Cardiac muscle cell (in vitro differentiated cells and primary cell): ENCODE measurements at places on chromosomes 16 and 17. TPM values are rescaled to one million over a fixed set of nuclear protein-coding genes. Genes with fewer than 3 reads are reported as not detected.
A peak's percentile ranks its signal among the peaks of the same experiment; 100 is the strongest.

DNA sequence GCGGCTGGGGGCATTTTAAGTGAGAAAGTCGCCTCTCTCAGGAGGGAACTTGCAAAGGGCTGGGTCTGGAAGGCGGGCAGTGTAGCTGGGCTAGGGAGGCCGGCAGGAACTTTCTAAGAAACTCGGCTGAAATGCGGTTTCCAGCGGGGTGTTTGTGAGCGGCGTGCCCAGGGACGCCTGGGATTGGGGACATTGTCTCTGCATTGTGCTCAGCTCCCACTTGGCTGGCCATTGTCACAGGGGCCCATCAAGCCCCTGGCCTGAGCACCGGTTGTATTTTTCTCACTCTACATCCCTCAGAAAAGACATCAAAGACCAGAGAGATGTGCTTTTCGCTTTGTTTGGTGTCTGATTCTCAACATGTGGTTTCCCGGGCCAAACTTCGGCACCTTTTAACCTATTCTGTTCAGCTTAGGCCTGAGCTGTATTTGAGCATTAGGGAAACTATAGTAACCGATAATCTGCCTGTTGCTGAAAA, 291.1 kb upstream of the IRX3 start:
- H3K4me3 ChIP-seq: no peak overlapping the region
- H3K4me1 ChIP-seq: peaks cover 18% of the 10 kb centered on the region
- H3K27ac ChIP-seq: no peak overlapping the region
- H3K27me3 ChIP-seq: no peaks in the 10 kb centered on the region
- H3K36me3 ChIP-seq: no peaks in the 10 kb centered on the region

- H3K27ac ChIP-seq: no peak overlapping the region
- H3K4me1 ChIP-seq: no peaks in the 10 kb centered on the region
- DNase-seq: no peak
- H3K36me3 ChIP-seq: peaks cover 13% of the 10 kb centered on the region
- H3K4me3 ChIP-seq: no peak overlapping the region
- H3K27me3 ChIP-seq: no peaks in the 10 kb centered on the region
Measured at GRCh38 chr17:75317671-75318070, 28.4 kb upstream of the SLC25A19 start.

GRCh38 chr17:77128896-77129567, 11.7 kb upstream of the SEC14L1 start:
- no peaks in the 10 kb centered on the region for H3K36me3 ChIP-seq
- peak; percentile 69 for DNase-seq
- H3K4me3 ChIP-seq: no peak overlapping the region
- no peak overlapping the region for H3K27ac ChIP-seq
- H3K27me3 ChIP-seq: no peaks in the 10 kb centered on the region
- no peaks in the 10 kb centered on the region for H3K4me1 ChIP-seq

- H3K27ac ChIP-seq: no peak overlapping the region
- no peaks in the 10 kb centered on the region for H3K36me3 ChIP-seq
- peak; percentile 61 for DNase-seq
- H3K4me3 ChIP-seq: no peak overlapping the region
- no peaks in the 10 kb centered on the region for H3K27me3 ChIP-seq
Measured at GRCh38 chr16:29784901-29785500, 5.5 kb upstream of the KIF22 start.

The CHST4 gene
- polyA plus RNA-seq: not detected in 2 replicates

GRCh38 chr17:33910200-33910857, 344.8 kb upstream of the CCL2 start:
- no peak for DNase-seq
- no peaks in the 10 kb centered on the region for H3K27me3 ChIP-seq
- no peaks in the 10 kb centered on the region for H3K36me3 ChIP-seq
- H3K4me3 ChIP-seq: no peak overlapping the region
- H3K27ac ChIP-seq: no peak overlapping the region

- H3K4me3 ChIP-seq: no peak overlapping the region
- no peaks in the 10 kb centered on the region for H3K36me3 ChIP-seq
- no peaks in the 10 kb centered on the region for H3K27me3 ChIP-seq
- DNase-seq: no peak
- peak overlapping the region; percentile 68 for H3K27ac ChIP-seq
- H3K4me1 ChIP-seq: peaks cover 73% of the 10 kb centered on the region
Measured at GRCh38 chr17:48528153-48528935, 2.5 kb downstream of the HOXB1 start.

The TRIM65 gene
- polyA plus RNA-seq: 14.6 and 16.8 TPM in 2 replicates

The CCL2 gene
- polyA plus RNA-seq: 0.41 and 0.77 TPM in 2 replicates

The PYY gene
- 0.77 TPM in 1 of 2 replicates, not detected in the other for polyA plus RNA-seq

GRCh38 chr17:63758428-63758827, 15.0 kb downstream of the CCDC47 start:
- H3K36me3 ChIP-seq: peaks cover 38% of the 10 kb centered on the region
- no peaks in the 10 kb centered on the region for H3K27me3 ChIP-seq
- no peak for DNase-seq
- H3K4me1 ChIP-seq: no peaks in the 10 kb centered on the region
- H3K27ac ChIP-seq: no peak overlapping the region

The KRTAP4-4 gene
- polyA plus RNA-seq: not detected in 2 replicates

DNA sequence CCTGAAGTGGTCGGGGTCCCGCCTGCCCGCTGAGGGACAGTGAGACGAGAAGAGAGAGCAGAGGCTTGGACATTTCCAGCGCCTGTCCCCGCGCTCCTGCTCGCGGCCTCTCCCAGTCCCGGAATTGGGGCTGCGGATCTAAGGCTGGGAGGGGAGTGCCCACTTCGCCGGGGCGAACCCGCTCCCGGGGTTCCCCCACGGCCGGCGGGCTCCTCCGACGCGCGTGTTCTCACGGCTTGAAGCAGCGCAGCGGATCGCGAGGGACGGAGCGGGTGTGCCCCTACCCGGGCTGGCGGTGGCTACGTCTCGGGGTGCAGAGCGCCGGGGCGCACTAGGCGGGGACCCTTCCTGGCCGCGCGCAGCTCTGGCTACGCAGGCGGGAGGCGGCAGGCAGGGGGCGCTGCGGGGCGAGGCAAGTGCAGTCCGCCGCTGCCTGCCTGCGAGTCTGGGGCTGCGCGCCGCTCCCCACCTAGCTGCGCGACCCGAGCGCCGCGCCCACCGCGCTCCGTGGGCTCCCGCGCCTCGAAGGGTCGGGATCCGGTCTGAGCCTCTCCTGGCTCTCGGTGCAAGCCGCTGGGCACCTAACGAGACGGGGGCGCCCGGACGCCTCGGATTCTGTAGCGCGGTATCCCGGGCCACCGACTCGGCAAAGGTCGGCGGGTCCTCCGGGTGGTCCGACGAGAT, 1.2 kb downstream of the NGFR start:
- peaks cover 11% of the 10 kb centered on the region for H3K4me1 ChIP-seq
- no peaks in the 10 kb centered on the region for H3K36me3 ChIP-seq

DNA sequence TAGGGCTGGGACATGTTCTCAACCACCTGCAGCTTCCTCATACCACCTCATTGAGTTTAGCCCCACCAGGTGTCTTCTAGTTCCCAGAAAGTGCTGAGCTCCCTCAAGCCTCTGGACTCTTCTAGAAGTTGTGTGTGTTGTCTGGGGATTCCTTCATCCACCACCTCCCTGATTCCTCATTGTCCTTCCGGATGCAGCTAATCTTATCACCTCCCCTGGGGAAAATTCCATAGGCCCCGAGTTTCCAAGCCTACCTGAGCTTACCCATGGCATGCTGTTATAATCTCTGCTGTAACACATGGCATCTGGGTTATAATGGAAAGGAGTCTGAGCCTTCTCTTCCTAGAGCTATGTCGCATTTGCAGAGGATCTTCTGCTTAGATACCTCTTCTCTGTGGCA, 243.5 kb upstream of the SDK2 start:
- H3K27me3 ChIP-seq: peaks cover 2% of the 10 kb centered on the region
- no peaks in the 10 kb centered on the region for H3K4me1 ChIP-seq
- H3K27ac ChIP-seq: no peak overlapping the region

The STH gene
- polyA plus RNA-seq: not detected in 2 replicates

GRCh38 chr16:74568961-74569631, 37.8 kb downstream of the GLG1 start:
- no peaks in the 10 kb centered on the region for H3K27me3 ChIP-seq
- no peak overlapping the region for H3K4me3 ChIP-seq
- peak; percentile 12 for DNase-seq
- no peaks in the 10 kb centered on the region for H3K36me3 ChIP-seq
- no peak overlapping the region for H3K27ac ChIP-seq

GRCh38 chr16:69165584-69165983, 21.4 kb upstream of the SNTB2 start:
- no peaks in the 10 kb centered on the region for H3K27me3 ChIP-seq
- DNase-seq: no peak
- H3K4me3 ChIP-seq: no peak overlapping the region
- H3K4me1 ChIP-seq: peaks cover 12% of the 10 kb centered on the region
- peak overlapping the region; percentile 64 for H3K27ac ChIP-seq

GRCh38 chr16:67191995-67192681, at the start of gene E2F4:
TSS of gene E2F4 (plus strand) at chr16:67192155. CDS start at chr16:67192228, 73 bp downstream.
- peaks cover 7% of the 10 kb centered on the region for H3K4me1 ChIP-seq
- H3K4me3 ChIP-seq: peak within 1 kb of the TSS; percentile 88
- no peaks in the 10 kb centered on the region for H3K27me3 ChIP-seq

DNA sequence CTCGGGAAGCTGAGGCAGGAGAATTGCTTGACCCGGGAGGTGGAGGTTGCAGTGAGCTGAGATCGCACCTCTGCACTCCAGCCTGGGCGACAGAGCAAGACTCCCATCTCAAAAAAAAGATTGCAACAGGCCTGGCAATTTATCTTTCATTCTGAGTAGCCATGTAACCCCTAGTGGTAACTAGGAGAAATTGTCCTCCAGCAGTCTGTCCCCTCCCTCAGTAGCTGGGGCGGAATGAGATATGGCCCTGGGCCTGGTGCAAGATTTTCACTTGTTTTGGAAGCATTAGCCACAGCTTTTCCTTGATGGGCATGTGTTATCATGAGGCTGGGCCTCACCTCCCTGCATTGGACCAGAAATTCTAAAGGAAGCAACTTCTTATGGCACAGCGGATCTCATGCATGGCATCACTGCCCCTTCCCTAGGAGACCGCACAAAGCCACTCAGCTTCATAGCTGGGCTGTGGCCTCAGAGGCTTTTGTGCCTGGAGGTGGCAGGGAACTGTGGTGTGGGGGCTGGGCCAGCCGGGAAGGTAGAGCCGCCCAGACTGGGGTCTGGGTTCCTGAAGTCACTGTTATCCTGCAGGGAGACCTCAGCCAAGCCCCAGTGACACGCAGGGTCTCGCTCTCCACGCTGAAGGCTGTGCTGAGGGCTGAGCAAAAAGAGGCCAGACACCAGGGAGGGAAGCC, 13.4 kb downstream of the NATD1 start:
- no peak overlapping the region for H3K4me3 ChIP-seq
- no peaks in the 10 kb centered on the region for H3K27me3 ChIP-seq
- H3K36me3 ChIP-seq: no peaks in the 10 kb centered on the region
- peaks cover 23% of the 10 kb centered on the region for H3K4me1 ChIP-seq

GRCh38 chr16:49026566-49027181, 255.0 kb downstream of the CBLN1 start:
- no peaks in the 10 kb centered on the region for H3K36me3 ChIP-seq
- no peak overlapping the region for H3K27ac ChIP-seq
- H3K4me1 ChIP-seq: no peaks in the 10 kb centered on the region
- no peak for DNase-seq
- no peak overlapping the region for H3K4me3 ChIP-seq
